ENCODE measurements at places on chromosomes 2 and 18.

- DNase-seq, result no peak
Observed at GRCh38 chr2:64448041-64448426, 5.9 kb upstream of the LGALSL start.

DNA sequence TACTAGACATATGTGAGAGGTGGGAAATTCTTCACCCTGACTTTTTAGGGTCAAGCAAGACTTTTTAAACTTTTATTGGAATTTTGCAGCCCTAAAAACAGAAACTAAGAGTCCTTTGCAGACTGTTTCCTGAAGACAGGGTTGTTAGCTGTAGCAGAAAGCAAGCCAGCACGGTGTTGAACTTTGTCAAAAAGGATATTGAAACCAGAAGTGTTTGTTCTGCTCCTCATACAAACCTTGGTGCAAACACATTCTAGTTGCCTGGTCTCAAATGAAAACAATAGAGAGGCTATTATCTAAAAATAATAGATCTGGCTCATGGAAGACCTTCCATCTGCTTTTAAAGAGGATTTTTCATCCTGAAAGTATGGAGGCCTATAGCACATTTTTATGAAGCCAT, 65.8 kb upstream of the IGFBP5 start:
- no peak for DNase-seq

- DNase-seq, result peak; percentile 19
Observed at GRCh38 chr2:172674034-172674967, 61.3 kb upstream of the RAPGEF4 start.

DNA sequence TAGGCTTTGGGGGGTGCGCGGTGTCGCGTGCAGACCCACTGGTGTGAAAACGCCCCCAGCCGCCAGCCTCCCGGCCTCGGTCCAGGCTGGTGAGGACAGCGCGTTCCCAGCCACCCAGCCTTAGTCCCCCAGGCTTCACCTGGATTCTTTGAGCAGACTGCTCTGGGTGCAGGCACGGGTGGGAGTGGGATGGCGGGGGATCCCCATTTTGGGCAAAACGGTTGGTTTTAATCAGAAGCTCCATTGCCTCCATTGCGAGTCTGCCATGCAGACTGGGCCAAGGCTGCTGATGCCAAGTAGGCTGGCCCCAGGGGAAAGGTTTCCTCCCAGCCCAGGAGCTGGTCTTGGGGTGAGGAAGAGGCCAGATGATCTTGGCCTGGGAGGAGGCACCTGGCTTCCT, 445 bp downstream of the MLPH start:
- no peak for DNase-seq

- no peak for DNase-seq
Observed at GRCh38 chr18:61420218-61420885, 87.1 kb downstream of the CDH20 start.

DNA sequence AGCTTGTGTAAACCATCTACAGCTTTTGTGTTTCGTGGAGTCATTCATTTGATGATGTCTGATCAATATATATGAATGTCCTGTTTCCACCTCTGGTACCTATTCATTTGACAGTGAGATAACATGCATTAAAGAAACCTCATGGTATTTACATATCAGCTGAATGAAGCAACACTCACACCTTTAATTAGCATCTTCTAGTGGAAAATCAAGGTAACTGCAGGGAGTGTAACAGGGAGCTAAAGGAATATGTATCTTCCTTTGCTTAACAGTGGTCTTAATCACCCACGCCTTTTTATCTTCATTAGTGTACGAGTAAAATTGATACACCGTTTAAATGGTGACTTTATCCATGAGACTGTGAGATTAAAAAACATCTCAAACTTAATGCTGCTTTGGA, 15.6 kb downstream of the SLC39A10 start:
- DNase-seq, result no peak

GRCh38 chr2:200322607-200323006, 16.1 kb downstream of the SPATS2L start:
- DNase-seq, result no peak

DNA sequence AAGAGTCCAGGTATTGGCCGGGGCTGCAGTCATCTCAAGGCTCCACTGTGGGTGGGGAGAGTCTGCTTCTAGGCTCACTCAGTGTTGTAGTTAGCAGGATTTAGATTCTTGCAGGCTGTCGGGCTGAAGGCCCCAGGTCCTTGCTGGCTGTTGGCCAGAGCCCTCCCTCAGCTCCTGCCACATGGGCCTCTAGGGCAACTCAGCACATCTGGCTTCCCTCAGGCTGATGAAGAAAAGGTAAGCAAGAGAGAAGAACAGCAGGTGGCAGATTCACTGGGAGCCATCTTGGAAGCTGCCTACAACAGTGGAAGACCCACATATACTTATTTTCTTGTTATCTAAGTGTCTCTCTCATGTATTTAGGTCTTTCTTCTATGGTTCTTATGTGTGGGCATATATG, 4.3 kb downstream of the MRPS9 start:
- no peak for DNase-seq

DNA sequence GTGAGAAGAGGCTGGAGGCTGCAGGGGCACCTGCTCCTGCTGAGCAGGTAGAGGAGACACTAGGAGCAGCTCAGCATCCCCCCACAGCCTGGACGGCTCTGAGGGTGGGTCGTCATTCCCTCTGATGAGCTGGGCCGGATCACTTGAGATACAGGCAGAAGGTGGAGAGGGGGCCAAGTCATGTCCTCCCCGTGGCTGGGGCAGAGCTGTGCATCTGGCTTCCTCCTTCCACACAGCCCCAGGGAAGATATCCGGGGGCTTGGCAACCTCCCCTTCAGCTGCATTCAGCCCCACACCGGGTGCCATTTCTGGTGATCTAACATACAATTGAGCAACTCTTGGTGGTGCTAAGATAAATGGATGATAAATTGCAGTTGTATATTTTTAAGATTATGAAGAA, 236.9 kb downstream of the LDLRAD4 start:
- no peak for DNase-seq

- DNase-seq, result peak; percentile 35
Observed at GRCh38 chr2:232309592-232309991, 69.0 kb upstream of the ALPP start.

DNA sequence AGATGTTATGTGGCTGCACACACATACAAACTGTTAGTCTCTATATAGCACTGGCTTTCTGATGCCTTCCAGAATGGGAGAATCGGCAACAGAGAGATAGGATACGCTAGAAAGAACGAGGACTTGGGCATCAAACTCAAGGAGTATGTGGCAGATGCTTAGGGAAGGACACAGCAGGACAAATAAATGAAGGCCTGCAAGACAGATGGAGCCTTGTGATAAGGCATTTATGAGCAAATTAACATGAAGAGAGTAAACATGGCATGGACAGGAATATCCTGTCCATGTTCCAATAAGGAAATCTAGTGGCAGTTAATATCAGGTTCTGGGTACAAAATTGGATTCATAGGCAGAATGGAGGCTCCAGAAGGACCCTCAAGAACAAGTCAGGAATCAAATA, 136.9 kb downstream of the SLC4A10 start:
- no peak for DNase-seq

GRCh38 chr2:190607657-190608357, 41.1 kb upstream of the NAB1 start:
- DNase-seq, result no peak

DNA sequence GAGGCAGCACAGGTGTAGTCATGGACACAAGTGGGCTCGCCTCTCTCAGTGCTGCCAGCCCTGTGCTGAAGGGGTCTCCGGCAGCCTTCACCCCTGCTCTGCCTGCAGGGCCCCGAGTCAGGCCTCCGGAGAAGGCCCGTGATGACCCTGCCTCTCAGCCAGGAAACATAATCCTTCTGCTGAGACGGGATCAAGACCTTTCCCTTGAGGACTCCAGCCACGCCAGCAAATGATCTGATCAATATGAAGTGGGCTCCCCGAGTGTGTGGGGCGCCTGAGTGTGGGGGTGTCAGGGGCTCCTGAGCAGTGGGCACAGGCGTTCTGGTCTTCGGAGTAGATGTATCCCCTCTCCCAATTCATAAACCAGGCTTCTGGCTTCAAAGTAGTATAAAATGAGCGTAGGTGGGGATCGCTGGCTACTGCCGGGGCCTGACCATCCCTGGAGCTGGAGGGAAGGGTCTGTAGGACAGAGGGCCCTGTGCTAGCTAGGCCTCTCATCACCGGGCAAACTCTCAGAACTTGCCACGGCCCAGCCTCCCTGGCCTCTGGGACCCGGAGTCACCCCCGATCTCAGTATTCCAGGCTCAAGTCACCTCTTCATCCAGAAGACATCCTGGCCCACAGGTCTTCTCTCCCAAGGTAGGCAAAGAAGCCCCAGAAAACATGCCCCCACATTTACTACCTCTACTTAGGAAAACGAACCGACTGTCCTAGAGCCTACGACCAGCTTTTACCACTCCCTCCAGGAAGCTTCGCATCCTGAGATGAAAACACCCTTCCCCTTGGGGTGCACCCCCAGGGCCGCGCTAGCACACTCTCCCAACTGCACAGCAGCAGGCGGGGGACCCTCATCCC, 33.6 kb downstream of the CRACDL start:
- no peak for DNase-seq

- no peak for DNase-seq
Observed at GRCh38 chr2:69183659-69184058, 170.7 kb downstream of the ANTXR1 start.

DNA sequence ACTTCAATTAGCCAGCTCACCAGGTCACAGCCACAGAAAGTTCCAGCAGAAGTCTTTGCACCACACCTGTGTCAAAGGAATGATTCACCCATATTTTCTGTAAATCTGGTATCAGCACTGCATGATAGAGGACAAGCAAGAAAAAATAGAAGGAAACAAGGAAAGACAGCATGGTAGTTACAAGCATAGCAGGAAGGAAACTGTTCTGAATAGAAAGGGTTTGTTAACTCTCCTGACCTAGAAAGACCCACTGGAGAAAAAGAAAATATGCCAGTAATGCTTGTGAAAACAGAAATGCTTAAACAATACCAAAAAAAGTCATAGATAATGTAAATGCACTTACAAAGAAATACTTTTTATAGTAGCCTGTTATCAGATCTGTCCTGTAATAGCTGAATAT, 40.8 kb downstream of the SCRN3 start:
- DNase-seq, result no peak

DNA sequence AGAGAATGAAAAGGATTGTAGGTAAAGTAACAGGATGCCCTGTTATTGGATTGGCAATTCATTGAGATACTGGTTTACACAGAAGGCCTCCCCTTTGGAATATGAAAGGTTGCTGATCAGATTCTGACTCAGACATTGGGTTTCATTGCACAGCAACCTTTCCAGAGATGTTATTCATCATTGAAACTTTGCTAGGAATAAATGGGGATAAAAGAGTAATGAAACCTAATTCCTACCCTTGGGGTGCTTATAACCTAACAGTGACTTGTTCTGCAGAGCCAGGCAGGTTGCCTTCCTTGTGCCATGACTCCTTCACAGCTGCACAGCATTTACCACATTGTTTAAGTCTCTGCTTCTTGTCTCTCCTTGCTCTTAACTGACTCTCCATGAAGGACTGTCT, 5.0 kb downstream of the NAB1 start:
- DNase-seq, result no peak

DNA sequence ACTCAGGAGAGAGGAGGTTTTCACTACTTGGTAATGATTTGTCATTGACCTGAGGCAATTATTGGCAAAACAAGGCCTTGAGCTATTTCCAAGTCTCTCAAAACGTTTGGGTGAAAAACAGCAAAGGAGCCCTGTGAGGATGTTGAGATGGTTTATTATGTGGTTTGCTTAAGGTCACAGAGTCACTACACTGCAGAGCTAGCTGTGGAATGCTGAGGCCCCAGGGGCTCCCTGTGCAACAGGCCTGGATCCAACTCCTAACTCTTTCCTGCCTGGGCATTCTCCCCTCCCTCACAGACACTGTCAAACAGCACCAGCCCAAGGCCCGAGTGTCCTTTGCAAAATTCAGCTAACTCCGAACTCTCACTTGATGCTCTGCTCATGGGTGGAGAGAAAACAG, 754.6 kb upstream of the SOX11 start:
- DNase-seq, result no peak

- DNase-seq, result no peak
Observed at GRCh38 chr2:170229125-170229524, 51.2 kb downstream of the MYO3B start.

DNA sequence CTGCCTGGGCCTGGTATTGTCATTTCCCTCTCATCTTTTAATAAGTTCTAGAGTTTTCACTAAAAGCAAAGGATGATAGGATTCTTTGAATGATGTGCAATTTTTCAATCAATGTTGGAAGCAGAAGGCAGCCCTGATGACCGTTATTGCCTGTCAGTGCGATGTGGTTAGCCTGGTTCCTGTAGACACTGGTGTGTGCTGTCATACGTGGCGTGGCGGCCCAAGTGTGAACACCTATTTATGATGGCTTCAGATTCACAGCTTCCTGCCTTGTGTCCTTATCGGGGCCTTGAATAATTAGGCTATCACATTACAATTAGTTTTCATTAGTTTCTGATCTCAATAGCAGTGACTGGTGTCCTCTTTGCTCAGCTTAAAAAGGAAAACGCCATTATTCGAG, 218.5 kb downstream of the TPGS2 start:
- DNase-seq, result no peak

- DNase-seq, result peak; percentile 19
Observed at GRCh38 chr2:104976603-104977120, 61.2 kb upstream of the MRPS9 start.

- no peak for DNase-seq
Observed at GRCh38 chr2:198815626-198816025, 642.1 kb downstream of the SATB2 start.

GRCh38 chr2:144546933-144547332, 27.0 kb upstream of the ZEB2 start:
- no peak for DNase-seq

- DNase-seq, result no peak
Observed at GRCh38 chr2:61713457-61713856, 140.4 kb downstream of the FAM161A start.

DNA sequence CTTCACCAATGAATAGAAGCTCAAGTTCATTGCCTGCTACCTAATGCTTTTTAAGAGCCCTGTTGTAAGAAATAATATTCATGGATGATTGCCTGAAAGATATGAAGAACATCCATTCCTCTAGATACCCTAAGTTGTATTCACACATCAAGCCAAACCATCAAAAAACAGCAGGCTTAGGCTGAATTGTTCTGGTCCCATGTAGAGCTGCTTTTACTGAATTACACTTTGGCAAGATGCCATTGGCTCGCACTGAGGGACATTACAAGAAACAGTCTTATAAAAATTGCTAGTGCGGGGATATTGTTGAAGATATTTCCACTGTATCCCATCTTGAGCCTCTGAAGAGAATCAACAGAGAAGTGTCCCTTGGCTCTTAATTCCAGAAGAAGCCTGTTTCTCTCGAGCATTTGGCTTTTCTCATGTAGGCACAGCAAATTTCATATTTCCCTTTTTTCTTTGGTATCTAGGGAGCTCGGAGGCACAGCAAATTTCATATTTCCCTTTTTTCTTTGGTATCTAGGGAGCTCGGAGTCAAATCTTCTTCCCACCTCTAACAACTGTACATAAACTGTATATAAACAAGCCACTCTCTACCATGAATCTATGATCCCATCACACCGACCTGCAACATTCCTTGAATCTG, 107.5 kb downstream of the COLEC12 start:
- no peak for DNase-seq

DNA sequence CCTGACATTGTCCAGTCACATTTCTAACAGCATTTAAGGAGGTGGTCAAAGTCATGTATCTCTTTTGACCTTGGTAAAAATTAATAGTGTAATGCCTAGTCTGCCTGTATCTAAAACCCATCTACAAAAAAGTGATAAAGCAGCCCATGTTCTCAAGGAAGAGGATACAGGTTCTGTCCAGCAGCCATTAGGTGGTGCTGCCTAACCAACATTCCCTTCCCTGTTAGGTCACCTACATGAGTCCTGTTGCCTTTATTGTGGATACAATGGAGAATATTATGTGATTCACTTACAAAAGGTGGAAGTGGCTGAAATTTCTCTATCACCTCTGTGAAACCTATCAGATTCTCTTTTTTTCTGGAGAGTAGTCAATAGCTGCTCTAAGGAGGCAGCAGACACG, 52.5 kb downstream of the AQP4 start:
- DNase-seq, result no peak

Measured in CD4-positive, alpha-beta T cell treated with Interleukin-21 for 1 hour (primary cell).